ENCODE measurements at places on chromosomes 2 and 18.
A peak's percentile ranks its signal among the peaks of the same experiment; 100 is the strongest.

DNA sequence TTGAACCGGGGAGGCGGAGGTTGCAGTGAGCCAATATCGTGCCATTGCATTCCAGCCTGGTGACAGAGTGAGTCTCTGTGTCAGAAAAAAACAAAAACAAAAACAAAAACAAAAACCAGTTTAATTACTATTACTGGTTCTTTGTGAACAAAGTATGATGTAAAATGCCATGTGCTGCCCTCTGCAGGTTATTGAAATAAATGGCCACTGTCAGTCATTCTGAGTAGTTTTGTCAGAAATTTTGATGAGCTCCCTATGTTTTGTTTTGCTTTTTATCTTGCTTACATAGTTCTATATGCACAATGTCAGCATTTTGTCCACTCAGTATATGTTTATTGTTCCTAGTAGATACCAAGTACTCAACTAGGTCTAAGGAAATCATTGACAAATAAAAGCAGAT, 423.6 kb upstream of the CHST9 start:
- DNase-seq, result no peak

GRCh38 chr2:74558284-74559230, 4.0 kb downstream of the DOK1 start:
- no peak for DNase-seq

DNA sequence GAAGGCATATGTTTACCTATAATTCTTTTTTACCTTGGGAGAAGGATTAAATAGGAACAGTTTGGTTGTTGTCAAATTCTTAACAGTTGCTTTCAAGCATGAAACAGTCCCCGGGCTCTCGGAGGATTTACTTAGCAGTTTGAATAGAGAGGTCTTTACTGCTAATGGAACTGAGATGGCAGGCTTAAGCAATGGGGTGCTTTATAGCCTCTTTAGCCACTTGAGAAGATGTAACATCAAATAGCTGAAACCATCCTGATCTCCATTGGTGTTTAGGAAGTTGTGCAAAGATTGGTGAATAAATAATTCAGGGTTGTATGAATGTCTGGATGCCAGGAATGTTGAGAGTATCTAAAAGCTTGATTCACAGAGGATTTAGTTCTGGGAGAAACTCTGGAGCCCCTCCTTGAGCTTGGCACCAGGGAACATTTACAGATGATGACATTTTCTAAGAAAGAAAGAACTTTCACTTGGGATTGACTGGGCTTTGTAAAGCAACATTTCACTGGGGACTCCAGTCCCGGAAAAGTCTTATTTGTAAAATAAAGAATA, 51.9 kb downstream of the PTPRM start:
- no peak for DNase-seq

GRCh38 chr2:48771241-48772014, 15.9 kb upstream of the LHCGR start:
- DNase-seq, result no peak

- DNase-seq, result no peak
These were observed 76.9 kb downstream of the MYO1B start for GRCh38 chr2:191321861-191322662.

- no peak for DNase-seq
These were observed 101.7 kb upstream of the ZFP36L2 start for GRCh38 chr2:43328133-43328532.

DNA sequence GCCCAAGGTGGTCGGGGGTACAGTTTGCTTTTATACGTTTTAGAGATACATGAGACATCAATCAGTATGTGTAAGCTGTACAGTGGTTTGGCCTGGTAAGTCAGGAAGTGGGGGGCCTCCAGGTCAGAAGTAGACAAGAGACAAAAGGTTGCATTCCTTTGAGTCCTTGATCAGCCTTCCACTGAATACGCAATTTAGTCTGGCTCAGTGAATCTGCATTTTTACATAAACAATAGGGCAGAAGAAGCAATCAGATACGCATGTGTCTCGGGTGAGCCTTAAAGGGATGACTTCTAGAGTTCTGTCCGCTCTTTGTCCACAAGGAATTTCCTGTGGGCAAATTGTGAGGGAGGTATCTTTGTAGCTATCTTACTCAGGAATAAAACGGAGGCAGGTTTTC, 87.2 kb downstream of the SOWAHC start:
- no peak for DNase-seq

GRCh38 chr2:20065885-20066602, 14.6 kb upstream of the LAPTM4A start:
- no peak for DNase-seq

DNA sequence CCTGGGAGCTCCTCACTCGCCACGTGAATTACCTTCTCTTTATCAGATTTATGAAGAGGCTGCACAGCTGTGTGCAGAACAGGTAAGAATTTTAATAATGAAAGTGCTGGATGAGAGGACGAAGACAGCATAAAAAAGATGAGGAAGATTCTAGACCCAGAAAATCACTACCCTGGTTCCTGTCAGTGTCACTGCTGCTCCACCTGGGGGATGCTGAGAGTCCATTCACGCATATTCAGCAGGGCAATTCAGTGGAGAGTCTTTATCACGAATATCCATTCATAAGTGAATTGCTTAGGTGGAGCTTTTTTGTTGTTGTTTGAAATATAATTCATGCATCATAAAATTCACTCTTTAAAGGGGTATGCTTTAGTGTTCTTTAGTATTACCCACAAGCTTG, 52.0 kb downstream of the MRPL33 start:
- DNase-seq, result no peak

GRCh38 chr2:144030791-144031190, 489.1 kb downstream of the ZEB2 start:
- DNase-seq, result no peak

DNA sequence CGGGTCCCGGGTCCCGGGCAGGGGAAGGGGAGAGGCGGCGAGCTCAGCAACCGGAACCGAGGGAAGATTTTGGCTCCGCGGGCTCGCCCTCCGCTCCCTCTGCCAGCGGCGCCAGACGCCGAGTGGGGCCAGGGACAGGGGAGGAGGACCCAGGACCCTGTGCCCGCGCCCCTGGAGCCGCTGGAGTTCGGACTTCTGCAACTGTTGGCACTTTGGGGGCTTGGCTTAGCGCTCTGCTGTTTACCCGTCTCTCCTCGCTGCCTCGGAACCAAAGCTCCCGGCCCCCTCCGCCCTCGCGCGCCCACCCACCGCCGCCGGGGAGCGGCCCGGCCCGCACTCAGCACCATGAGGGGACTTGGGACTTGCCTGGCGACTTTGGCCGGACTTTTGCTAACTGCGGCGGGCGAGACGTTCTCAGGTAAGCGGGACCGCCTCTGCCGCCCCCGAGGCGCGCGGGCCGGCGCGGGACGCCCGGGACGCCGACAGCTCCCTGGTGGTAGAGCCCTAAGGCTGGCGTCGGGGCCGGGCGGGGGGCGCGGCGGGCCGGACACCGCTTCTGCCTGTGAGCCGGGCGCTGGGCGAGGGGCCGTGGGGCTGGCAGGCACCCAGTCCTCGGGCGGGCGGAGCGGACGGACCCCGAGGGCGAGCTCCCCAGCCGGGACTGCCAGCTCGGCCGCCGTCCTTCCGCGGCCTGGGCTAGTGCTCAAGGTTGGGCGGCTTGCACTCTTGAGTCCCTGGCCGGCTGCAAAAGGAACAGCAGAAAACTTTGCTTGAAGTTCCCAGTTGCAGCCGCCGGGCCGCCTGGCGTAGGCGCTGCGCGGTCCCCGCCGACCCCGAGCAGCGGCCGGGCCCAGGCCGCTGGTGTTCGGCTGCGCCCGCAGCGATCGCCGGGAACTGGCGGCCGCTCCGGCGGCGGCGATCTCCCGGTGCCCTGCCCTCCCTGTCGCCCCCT, 634 bp downstream of the PTPRM start:
- DNase-seq, result no peak

- DNase-seq, result no peak
These were observed 1.7 kb downstream of the ROCK2 start for GRCh38 chr2:11342551-11343367.

DNA sequence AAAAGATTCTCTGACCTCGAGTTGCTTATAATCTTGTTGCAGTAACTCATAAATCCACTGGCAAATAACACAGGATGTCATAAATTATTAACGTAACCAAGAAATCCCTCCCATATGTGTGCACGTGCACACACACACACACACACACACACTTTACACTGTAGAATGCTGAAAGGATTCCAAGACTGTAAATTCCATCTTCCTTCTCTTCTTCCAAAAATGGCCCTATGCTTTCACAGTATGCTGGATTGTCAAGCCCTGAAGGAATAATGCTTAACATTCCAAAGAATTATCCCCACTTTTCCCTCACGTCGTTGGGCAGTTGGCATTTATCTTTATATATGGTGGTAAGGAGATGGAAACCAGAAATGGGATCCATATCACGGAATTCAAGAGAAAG, 117.5 kb upstream of the CRIM1 start:
- no peak for DNase-seq

GRCh38 chr2:26184555-26185303, 11.8 kb downstream of the GAREM2 start:
- peak; percentile 78 for DNase-seq

DNA sequence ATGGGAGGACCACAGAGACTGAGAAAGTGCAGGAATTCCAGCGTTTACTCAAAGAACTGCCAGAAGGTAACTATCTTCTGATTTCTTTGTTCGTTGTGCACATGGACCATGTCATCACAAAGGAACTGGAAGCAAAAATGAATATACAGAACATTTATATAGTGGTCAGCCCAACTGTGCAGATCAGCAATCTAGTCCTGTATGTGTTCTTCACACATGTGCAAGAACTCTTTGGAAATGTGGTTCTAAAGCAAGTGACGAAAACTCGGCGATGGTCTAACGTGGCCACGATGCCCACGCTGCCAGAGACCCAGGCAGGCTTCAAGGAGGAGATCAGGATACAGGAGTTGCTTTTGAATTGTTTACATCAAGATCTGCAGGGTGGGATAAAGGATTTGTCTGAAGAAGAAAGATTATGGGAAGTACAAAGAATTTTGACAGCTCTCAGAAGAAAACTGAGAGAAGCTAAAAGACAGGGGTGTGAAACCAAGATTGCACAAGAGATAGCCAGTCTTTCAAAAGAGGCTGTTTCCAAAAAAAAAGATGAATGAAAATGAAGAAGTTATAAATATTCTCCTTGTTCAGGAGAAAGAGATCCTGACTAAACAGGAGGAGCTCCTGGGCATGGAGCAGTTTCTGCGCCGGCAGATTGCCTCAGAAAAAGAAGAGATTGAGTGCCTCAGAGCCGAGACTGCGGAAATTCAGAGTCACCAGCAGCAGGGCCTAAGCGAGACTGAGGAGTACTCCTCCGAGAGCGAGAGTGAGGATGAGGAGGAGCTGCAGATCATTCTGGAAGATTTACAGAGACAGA, 8.3 kb upstream of the CHST10 start:
- no peak for DNase-seq

- DNase-seq, result no peak
These were observed 805.6 kb upstream of the FANCL start for GRCh38 chr2:59046401-59047372.

DNA sequence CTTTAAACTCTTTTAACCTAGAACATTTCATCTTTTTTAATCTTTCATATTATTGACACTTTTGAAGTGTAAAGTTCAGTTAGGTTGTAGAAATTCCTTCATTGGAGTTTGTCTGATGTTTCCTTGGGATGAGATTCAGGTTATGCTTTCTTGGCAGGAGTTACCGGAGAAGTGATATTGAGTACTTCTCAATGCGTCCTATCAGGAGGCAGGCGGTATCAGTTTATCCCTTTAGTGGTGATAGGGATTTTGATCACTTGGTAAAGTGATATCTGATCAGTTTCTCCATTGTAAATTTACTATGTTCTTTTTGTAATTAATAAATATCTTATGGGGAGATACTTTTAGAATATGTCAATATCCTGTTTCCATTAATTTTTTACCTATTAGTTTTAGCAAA, 78.4 kb downstream of the DTNB start:
- no peak for DNase-seq

DNA sequence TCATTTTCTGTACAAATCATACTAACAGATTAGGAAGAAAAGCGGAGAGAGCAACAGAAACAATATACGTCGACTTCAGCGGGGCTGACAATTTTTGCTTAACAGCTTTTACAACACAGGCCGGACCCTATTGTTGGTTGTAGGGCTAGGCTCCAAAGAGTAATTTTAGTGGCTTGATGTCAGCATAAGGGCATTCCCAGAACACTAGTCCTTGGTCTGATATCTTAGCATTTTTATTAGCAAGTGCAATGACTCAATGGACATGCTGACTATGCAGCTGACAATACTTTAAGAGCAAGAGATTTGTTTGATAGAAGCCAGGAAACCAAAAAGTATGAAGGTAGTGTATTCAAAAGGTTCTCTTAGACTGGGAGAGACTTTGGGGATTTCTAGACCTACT, 209.9 kb downstream of the LNPK start:
- DNase-seq, result no peak

DNA sequence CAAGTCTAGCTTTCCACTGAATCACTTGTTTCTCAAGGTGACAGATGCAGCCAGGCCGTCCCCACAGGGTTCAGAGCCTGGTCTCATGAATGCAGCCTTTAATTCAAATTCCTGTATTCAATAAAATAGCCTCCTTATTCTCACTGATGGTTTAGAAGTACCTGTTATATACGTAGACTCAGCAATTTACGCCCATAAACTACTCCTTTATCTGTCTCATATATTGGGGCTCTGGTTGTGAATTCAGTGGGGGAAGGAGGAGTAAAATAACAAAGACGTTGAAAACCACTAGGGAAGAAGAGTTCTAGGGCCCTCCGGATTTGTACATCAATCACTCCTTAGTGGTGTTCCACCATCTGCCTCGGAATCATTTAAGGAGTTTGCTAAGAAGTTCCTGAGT, 1.7 kb downstream of the OBSL1 start:
- DNase-seq, result no peak

DNA sequence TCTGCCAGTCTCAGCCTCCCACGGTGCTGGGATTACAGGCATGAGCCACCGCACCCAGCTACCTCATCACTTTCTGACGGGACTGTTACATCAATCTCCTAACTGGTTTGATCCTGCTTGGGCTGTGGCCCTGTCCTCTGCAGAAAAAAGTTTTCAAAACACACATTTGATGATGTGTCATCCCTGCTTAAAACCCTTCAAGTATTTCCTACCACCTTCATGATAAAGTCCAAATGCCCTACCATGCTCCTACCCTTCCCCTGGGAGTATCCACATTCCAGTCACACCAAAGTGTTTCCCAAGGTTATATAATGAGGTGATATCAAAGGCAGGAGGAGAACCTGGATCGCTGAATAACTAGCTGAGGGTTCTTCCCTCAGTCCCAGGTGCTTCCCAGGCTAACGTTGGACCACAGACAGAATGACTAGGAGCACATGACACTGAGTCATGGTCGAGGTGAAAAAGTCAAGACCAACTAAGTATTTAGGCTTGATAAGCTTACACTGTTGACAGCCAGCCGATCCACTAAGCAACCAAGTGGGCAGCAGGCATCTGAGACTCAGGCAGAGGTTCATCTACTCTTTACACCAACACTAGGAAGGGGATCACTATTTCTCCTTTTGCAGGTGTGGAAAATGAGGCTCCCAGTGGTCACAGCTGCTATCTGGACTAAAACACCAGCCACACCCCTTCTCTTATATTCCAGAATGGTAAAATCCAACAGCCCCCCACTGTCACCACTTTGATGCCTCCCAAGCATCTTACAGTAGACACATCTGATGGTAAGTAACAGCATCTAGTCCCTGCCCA, 31.8 kb downstream of the CYRIA start:
- DNase-seq, result no peak

Measured in T follicular helper cell (primary cell).